Cerebellum (tissue), 4 donors: ENCODE measurements at places on chromosomes 11 and 22.
A peak's percentile ranks its signal among the peaks of the same experiment; 100 is the strongest.

DNA sequence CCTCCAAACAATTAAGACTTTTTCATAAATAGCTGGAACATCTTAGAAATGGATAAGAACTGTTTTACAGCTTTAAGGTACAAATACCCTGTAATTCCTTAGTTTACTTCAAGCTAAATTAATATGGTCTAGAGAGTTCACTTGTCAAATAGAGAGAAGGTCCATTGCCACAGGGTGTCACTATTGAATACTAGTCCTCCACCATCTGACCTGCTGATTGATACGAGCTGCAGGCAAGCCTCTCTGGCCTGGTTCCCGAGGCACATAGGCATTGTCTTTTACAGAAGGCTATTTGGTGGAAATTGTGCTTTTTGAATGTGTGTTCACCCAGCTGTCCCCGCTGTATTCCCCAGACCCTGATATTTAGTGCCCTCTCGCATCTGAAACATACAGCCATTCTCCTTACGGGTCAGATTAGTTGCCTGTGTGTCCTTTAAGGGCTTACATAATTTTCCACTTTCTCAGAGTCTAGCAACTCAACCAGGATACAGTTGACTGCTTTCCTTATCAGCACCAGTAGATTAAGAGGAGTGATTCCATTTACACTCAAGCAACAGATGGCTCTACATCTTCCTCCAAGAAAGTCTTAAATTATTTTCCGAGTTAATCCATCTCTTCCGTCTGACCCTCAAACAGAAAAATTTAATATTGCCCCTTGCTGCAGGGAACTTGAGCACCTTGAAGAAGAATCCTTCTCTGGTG, 788.8 kb upstream of the FAT3 start:
- DNase-seq: no peak

DNA sequence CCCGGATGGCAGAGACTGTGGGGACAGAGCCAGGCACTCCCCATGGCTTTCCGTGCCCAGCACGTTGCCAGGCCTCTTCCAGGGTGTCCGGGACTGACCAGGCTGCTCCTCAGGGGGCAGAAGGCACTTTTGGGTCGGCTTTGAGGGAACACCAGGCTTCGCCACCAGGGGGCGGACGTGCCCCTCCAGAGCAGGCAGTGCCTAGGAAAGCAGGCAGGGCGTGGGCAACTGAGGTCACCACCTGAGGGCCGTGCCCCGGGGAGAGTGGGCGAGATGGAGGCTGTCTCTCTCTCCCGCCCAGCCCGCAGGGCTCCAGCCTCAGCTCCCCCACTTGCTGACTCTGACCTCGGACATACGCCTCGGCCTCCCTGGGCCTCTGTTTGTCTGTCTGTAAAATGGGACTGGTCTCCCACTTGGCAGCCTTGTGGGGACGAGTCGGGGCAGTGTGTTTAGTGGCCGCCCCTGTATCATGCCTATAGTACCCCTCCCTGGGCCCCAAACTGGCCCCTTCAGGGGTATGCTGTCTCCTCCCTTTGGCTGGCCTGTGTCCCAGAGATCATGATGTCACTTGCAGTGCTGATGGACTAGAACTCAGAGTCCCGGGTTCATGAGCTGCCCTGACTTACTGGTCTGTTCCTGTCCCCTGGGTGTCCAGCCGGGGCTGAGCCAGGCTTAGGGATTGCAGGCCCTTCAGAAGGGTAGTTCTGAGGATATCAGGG, 4.4 kb upstream of the PRR5 start:
- peak; percentile 31 for DNase-seq

GRCh38 chr11:1163911-1164735, 6.4 kb downstream of the MUC5AC start:
- DNase-seq: no peak

GRCh38 chr11:46912526-46913150, 5.7 kb downstream of the LRP4 start:
- DNase-seq: no peak

DNA sequence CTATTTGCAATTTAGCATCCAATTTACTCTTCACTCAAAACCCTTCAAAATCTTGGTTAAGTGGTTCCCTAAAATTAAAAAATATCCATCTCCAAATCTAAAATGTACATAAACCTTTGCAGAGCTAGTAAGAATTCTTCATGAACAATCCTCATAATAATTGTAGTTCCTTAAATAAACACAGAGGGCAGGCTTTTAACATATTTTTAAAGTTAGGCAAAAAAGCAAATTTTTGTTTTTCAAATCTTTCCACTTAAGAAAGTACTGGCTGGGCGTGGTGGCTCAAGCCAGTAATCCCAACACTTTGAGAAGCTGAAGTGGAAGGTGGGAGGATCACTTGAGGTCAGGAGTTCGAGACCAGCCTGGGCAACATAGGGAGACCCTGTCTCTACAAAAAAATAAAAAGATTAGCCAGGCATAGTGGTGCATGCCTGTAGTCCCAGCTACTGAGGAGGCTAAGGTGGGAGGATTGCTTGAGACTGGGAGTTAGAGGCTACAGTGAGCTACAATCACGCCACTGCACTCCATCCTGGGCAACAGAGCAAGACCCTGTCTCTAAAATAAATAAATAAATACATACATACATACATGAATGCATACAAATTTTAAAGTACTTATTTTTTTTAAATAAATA, 25.1 kb upstream of the PLAAT3 start:
- DNase-seq: peak; percentile 15

DNA sequence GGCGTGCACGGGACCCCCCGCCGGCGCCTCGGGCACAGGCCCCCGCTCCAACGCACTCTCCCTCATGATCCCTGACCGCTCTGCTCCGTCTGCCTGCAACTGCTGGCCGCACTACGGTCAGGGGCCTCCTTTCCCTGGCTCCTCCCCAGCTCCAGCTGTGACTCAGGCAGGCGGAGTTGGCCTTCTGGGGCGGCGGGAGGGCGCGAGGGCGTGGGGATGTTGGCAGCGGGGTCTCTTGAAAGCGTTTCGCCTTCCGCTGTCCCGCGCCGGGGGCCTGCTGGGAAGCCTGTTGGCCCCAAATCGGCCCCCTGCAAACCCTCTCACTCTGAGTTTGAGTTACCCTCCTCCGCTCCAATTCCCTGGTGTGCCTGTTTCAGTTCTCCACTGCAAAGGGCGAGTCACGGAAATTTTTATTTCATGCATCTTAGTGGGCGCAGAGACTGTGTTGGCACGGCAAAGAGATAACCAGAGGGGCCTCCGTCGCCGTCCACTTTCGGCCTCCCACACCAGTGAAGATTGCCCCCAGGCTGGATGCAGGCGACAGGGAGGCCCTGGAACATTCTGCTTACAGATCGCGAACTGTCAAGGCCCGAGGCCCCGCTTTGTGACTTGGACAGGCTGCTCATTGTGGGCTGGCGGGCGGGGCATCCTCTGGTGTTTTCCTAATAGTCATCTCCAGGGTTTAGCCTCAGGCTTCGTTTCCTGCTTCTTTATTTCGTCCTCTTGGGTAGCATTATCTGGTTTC, at the start of gene CAVIN3:
CAVIN3 (minus strand) TSS at position 91 of the 745 bp plus-strand sequence; CDS start at position 66, 25 bp downstream.
- DNase-seq: no peak

GRCh38 chr22:46619830-46620501, at the start of gene GRAMD4:
GRAMD4 (plus strand) TSS chr22:46620386; CDS start chr22:46626800, 6,414 bp downstream.
- DNase-seq: peak; percentile 36

GRCh38 chr22:36790648-36791047, 14.7 kb upstream of the IFT27 start:
- no peak for DNase-seq

DNA sequence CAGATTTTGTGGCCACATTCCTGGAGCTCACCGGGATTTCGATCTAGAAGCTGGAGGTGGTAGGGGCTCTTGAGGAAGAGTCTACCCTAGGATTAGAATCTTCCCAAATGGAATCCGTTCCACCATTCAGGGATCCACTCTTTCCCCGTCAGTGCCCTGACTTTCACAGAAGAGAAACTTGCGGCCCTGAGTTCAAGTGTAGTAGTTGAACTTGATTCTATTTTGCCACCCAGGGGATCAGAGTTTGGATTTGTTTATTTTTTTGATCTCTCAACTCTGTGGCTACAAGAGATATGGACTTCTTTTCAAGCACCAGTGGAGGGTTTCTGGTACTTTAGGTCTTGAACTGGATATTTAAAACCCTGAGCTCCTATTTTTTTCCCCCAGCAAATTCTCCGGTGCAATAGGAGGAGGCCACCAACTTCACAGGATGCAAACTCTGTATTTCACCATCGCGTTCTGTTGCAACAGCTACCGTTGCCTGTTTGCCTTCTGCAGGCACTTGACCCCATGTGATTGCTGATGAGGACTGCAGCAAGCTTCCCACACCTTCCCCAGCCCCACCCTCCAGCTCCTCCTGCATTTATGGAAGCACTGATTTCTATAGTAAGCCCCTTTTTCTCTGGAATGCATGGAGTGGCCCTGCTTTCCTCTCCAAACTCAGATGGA, 14.8 kb upstream of the MRGPRF start:
- no peak for DNase-seq

GRCh38 chr22:22161924-22162851, 82.4 kb upstream of the VPREB1 start:
- no peak for DNase-seq

- DNase-seq: no peak
These were observed 23.1 kb downstream of the FADD start for GRCh38 chr11:70226183-70226582.

DNA sequence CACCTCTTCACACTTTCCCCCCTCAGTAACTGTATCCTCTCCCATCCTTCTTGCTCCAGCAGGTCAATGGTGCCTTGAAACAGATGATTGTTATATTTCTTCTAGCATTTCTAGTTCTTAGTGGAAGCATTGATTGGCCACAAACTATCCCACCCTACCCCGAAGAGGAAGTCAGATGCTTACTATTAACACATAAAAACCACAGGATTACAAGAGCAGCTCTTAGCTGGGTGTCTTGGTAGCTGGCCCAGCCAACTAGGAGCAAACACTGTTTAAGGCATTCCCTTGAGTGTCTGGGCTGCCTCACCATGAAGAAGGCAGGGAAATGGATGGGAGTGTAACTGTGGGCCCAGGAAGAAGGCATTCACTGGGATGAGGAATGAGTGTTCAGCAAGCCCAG, 176.6 kb downstream of the GRIK4 start:
- DNase-seq: no peak

- DNase-seq: no peak
These were observed 5.2 kb downstream of the POLD4 start for GRCh38 chr11:67347964-67348749.

DNA sequence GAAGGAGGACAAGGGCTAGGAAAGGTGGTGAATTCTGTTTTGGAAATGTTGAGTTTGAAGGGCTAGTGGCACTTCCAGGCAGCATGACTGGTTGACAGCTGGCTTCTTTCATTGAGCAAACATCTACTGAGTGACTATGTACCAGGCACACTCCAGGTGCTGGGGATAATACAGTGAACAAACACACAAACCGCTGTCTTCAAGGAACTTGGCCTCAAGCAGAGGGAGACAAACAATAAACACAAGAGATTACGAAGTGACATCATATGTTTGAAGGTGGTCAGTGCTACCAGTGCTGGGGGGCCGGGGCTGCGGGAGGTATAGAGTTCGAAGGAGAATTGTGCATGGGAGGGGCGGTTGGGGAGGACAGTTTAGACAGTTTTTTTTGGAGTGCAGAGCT, 197.0 kb upstream of the SORL1-AS1 start:
- DNase-seq: no peak

GRCh38 chr11:132307309-132308020, 937.0 kb downstream of the NTM start:
- no peak for DNase-seq

DNA sequence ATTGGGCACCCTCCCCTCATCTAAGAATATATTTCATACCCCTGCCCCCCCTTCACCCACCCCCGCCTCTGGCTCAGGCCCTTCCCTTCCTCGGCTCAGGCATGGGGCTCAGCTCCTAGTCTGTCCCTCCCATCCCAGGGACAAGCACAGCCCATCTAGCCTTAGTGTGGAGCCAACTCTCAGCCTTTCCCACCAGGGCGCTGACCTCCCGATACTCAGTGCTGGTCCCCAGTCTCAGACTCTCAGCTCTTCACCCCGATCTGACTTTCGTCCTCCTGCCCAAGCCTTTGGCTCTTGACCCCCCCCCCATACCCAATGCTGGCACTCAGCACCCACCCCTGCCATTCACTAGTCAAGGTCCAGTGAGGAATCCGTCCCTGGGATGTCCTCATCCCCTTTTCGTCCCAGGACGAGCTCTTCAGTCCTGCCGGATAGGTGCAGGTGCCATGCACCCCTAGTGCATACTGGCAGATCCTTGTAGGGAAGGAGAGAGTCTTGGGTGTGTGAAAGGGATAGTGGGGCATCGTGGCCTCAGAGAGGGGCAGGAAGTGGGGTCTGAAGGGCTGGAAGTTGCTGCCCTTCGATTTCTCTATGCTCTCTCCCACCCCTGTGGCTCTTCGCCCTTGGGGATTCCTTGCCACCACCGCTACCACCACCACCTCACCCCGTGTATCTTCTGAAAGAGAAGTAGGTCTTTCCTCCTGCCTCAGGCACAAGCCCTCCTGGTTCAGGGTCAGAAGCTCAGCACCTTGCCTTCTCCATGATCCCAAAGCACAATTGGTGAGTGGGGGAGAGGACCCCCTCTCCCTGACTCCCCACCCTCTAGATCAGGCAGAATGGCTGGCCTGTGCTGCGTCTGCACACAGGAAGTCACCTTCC, 2.4 kb downstream of the TPBGL start:
- no peak for DNase-seq

DNA sequence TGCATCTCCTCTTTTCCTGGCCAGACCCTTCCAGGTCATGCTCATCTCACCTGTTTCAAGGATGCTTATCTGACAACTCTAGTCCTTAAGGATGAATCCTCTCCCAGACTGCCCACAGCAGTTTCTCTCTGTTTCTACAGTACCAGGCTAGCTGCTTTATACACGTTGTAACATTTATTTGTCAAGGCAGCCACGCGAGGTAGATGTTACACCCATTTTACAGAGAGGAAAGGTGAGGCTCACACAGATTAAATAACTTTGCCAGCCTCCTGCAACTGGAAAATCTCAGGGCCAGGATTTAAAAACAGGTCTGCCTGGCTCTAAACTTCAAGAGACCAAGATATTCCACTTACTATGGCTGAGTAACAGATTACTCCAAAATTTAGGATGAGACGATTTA, 45.7 kb upstream of the E2F8 start:
- DNase-seq: no peak

GRCh38 chr11:66559142-66559865, 9.1 kb downstream of the CTSF start:
- DNase-seq: peak; percentile 59

GRCh38 chr11:61158691-61159381, 2.4 kb downstream of the VPS37C start:
- no peak for DNase-seq

- DNase-seq: no peak
These were observed 54.4 kb downstream of the LINC01488 start for GRCh38 chr11:69535908-69536307.

DNA sequence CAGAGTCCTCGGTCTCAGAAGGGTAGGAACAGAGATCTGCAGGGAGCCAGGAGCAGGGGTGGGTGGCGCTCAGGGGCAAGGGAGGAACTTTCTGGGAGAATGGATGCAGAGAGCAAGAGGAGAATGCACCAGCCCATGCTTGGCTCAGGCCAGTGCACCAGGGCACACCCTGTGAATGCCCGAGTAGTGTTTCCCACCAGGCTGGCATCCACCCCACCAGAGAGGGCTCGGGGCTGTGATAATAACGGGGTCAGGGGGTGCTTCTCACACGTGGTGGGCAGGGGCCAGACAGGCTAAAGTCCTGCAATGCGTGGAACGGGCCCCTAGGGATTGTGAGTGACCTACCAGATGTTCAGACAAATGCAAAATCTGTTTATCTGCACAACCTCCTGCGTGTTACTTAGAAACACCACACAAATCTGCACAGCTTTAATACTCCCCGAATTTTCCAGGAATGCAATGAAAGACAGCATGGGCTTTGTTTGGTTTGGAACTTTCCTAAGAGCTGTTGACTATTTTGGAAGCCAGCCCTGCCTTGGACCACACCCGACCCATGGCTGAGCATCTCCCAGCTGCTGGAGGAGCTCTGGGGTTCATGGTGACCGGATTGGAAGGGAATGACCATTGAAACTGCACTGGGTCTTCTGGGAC, 368.3 kb downstream of the SHANK2 start:
- no peak for DNase-seq
